ENCODE measurements at places on chromosomes 5 and 9.
A peak's percentile ranks its signal among the peaks of the same experiment; 100 is the strongest.

GRCh38 chr5:37665272-37665671 lies 174.6 kb downstream of the GDNF start:
- DNase-seq = no peak

GRCh38 chr9:131468031-131468430 lies 34.7 kb upstream of the POMT1 start:
- no peak for DNase-seq

DNA sequence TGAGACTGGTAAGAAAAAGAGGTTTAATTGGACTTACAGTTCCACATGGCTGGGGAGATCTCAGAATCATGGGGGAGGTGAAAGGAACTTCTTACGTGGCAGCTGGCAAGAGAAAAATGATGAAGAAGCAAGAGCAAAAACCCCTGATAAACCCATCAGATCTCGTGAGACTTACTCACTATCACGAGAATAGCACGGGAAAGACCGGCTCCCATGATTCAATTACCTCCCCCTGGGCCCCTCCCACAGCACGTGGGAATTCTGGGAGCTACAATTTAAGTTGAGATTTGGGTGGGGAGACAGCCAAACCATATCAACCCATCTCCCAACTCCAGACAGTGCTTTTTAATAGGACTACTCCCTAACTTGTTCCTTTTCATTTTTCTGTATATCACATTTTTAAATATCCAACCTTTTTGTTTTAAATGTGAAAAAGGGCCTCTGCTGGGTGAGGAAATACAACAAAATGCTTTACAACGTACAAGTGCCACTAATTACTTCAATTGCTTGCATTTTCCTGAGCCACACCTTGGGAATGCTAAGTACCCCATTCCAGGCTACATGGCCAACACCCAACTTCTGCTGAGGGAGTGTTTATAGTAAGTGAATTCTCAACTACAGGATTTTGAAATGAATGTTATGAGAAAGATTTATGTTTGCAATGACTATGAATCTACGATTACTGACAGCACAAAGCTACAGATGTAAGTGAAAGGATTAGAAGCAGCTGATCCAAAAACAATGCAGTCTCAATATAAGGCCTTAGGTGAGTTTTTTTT lies 294.1 kb upstream of the CD180 start:
- no peak for DNase-seq

DNA sequence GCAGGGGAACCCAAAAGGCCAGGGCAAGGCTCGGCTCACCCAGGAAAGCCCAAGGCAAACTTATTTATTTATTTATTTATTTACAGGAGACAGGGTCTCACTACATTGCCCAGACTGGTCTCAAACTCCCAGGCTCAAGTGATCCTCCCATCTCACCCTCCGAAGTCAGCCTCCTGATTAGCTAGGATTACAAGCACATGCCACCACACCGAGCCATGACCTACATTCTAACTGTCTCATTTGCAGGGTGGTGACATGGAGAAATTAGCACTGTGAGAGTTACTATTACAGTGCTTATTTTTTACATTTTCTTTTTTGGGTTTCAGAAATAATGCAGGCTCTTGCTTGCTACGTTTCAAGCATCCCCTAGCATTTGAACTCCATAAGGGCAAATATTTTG lies 18.1 kb downstream of the ARHGEF37 start:
- DNase-seq = no peak

- DNase-seq = no peak
Observed at GRCh38 chr9:131982671-131983239, 96.9 kb downstream of the MED27 start.

- peak; percentile 20 for DNase-seq
Observed at GRCh38 chr5:79133657-79134451, 22.2 kb downstream of the BHMT start.

Measured in H54 (cell line).